ENCODE measurements at places on chromosomes 16 and 17.

- DNase-seq: no peak
These were observed 24.2 kb downstream of the DNAH9 start for GRCh38 chr17:11622492-11622891.

DNA sequence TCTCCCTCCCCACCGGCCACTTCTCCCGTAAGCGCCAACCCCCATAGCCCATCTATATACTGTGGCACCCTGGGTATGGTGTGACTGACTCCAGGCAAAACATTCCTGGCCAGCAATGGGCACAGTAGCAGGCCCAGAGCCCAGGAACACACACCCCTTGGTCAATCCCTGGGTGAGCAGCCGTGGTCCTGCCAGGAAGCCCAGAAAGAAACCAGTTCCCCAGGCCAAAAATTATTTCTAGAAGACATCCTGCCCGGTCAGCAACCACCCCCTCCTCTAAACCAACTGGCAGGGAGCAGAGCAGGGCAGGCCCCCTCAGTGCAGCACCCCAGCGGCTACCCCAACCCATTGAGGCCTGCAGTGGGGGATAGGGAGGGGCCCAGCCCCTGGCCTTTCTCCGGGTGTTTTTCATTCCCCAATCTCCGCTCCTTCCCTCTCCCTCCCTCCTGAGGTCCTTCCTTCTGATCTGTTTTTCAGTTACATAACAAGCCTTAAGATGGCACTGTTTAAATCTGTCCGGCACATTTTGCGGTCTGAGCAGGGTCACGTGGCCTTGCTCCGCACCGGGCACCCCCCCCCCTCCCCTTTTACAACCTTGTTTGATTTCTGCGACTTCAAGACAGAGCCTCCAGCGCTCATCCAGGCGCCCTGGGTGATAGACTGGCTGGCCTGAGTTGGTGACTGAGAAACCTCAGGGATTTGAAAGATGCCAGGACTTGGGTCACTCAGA is 2.0 kb downstream of the NPTX1 start:
- DNase-seq: no peak

GRCh38 chr17:8121681-8122421 is 2.1 kb downstream of the HES7 start:
- no peak for DNase-seq

GRCh38 chr17:57338257-57338914 is 82.1 kb downstream of the MSI2 start:
- no peak for DNase-seq

DNA sequence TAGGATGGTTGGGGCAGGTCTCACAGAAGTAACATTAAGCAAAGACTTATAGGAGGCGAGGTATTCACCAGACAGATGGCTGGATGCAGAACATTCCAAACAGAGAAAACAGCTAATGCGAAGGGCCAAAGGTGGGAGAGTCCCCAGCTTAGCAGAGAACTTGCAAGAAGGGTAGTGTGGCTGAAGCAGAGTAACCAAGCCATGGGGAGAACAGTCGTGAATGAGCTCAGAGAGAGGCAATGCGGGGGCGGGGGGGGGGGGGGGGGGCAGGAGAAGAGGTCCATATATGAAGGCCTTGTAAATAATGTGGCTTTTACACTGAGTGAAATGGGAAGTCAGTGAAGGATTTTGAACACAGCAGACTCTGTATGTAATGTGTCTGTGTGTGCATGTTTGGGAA is 81.3 kb downstream of the SMG6 start:
- no peak for DNase-seq

DNA sequence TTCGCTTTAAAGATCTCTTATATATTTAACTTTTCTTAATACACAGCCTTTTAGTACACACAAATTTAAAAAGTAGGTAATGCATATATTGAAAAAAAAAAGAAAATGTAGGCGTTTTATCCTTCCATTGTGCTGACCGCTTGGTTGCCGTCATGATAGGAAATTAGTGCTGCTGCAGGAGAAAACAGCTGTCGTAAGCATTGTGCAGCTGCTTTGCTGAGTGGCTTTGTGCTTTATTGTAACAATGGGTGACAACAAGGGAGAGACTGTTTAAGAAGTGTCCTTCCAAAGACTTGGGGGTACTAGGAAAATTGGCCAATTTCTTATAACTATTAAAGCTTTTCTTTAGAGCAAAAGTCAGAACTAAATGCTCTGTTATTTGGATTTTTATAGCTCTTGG is 5.0 kb downstream of the HERPUD1 start:
- DNase-seq: no peak

DNA sequence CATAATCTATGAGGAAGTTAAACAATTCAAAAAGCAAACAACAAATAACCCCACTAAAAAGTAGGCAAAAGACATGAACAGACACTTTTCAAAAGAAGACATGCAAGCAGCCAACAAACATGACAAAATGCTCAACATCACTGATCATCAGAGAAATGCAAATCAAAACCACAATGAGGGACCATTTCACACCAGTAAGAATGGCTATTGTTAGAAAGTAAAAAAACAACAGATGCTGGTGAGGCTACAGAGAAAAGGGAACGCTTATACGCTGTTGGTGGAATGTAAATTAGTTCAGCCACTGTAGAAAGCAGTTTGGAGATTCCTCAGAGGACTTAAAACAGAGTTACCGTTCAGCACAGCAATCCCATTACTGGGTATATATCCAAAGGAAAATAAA is 24.4 kb downstream of the TNFRSF13B start:
- no peak for DNase-seq

- no peak for DNase-seq
These were observed 8.1 kb upstream of the HS3ST6 start for GRCh38 chr16:1926271-1926670.

DNA sequence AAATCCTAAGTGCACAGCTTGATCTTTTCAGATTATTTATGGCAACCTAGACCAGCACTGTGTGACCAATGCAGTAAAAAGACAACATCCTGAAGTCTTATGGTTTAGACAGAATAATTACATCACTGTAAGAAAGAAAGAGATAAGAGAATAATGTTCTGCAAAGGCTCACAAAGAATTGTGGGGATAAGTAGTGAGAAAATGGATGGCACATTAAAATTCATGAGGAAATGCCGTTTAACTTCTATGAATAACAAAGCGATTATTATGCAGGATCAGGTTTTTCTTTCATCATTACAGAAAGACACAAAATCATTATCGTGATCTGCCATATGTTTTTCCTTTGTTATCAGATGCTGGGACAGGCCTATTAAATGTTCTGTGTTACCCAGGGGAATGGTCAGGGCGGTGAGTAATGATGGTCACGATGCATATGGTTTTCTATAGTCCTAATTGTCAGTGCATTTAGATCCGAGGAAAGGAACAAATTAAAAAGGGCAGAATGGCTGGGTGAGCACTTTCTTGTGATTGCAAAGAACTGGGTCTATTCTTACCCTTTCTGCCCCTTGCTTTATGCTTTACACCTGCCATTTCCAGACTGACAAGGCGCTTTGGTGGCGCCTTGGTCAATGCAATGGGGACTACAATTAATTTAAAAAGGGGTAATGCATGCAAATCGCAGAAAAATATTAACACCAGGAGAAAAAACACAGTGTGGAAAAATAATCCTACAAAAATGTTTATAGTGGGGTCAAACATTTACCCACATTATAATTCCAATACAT is 18.1 kb upstream of the DHX40 start:
- no peak for DNase-seq

Measured in stimulated activated CD8-positive, alpha-beta memory T cell treated with anti-CD3 and anti-CD28 coated beads, Interleukin-4, amount 100 ng/mL, for 24 hours (primary cell).